Common myeloid progenitor, CD34-positive (primary cell): ENCODE measurements at places on chromosomes 3 and 15.
A peak's percentile ranks its signal among the peaks of the same experiment; 100 is the strongest.

DNA sequence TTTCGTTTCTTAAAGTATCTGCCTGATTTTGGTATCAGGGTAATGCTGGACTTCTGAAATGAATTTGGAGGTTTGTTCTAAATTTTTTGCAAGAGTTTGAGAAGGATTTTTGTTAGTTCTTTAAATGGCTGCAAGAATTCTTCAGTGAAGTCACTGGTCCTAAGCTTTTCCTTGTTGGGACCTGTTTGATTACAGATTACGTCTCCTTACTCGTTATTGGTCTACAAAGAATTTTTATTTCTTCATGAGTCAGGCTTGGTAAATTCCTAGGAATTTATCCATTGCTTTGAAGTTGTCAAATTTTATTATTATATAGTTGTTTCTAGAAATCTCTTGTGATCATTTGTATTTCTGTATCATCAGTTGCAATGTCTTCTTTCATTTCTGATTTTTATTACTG lies 196.0 kb downstream of the DPH6 start:
- no peak for DNase-seq

DNA sequence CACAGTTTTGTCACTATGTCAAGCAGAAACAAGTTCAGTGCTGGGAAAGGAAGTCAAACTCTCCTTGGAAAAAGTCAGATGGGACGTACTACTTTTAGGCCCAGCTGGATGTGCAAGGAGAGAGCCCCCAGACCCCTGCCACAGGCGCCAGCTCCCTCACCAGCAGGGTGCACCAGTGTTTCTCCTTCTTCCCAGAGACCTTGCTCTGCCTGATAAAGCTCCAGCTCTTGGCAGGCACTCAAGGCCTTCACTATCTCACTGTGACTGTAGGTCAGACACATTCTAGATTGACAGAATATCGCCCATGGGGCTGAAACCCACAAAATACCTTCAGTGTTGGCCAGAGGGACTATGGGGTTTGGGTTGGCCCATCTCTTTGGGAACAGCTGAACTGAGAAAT lies 54.8 kb upstream of the CHRNB4 start:
- DNase-seq: peak; percentile 16

DNA sequence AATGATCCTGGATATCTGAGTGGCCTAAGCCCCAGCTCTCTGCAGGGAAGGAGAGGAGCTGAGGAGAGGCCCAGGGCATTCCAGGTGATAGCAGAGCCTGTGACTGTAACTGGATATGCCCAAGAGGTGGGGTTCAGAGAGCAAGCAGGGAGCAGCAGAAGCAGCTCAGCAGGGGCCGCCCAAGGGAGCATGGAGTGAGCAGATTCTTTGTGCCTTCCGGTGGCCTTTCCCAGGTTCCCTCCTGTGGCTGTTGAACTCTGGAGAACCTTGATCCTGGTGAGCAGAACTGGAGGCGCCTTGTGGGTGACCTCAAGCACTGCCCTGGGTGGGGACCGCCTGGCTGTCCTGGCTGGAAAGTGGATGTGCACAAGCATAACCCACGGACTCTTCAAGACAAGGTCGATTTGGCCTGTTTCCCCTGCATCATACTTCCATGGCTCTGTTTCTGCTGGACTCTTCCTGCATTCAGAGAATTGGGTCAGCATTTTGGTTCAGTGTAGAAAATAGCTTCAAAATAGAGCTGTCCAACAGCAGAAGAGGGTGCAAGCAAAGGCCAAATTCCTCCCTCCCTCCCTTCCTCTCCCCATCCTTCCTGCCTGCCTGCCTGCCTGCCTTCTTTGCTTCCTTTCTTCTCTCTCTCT lies 76.1 kb downstream of the ARNT2 start:
- DNase-seq: no peak

DNA sequence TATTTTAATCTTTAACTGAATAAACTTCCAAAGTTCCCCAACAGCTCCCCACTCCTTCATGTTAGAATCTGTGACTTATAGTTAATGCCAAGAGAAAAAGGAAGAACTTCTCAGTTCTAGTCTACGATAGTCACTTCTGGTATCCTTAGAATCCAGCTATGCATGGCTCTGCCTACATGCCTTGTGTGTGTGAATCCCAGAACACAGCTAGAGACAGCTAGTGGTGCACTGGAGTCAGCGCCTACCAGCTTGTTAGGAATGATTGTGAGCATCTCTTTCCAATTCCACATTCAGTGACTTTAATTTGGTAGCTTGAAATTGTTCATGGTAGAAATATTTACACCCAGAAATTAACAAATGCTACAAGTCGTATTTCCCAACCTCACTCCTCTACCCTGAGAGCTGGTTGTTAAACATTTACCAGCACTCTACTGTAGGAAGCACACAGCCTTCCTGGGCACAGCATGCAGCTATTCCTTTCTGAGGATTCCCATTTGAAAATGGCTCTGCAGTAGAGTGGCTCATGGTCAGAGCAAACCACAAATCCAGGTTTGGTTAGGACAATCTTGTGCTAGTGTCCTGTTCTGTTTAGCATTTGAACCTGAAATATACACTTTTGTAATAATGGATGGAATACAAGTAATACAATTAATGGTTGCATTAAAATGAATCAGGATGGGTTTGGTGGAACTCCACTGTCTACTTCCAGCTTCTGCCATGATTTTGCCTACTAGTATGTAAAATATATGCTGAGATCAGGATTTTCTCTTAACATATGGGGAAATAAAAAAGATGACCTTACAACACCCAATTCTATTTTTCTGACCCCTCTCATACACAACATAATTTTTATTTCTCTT lies 371.0 kb upstream of the GBE1 start:
- DNase-seq: no peak

DNA sequence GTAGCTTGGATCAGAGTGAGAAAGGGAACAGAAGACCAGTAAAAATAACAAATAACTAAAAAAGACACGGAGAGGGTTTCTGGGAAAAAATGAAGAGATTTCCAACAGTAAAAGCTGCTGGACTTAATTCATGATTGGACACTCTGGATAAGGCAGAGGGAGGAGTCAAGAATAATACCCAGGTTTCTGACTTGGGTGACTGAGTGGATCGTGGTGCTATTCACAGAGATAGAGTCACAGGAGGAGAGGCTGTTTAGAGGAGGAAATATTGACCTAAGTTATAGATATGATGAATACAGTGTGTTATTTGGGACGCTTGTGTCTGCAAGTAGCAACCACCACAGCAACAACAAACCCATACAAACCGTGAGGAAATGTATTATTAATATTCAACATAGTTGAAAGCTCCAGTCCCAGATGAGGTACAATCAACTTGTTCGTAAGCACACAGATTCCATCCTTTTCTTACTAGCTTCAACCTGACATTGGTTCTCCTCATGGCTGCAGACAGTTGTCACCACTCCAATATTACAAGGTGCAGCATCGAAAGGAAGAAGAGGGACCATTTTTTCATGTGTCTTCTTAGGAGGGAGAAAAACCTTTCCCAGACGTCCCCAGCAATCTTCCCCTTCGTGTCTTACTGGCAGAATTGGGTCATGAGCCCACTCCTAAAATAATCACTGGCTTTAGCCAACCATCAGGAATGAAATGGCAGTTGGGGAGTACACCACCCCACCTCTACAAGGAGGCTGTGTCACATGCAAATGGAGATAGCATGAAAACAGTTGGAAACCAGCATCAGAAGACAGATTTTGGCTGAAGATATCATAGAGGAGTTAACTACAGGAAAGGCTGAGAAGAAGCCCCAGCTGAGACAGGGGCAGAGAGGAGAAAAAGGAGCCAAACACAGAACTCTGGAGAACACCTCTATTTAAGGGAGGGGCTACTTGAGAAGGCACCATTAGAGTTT lies 387.8 kb downstream of the SHQ1 start:
- DNase-seq: peak; percentile 48

DNA sequence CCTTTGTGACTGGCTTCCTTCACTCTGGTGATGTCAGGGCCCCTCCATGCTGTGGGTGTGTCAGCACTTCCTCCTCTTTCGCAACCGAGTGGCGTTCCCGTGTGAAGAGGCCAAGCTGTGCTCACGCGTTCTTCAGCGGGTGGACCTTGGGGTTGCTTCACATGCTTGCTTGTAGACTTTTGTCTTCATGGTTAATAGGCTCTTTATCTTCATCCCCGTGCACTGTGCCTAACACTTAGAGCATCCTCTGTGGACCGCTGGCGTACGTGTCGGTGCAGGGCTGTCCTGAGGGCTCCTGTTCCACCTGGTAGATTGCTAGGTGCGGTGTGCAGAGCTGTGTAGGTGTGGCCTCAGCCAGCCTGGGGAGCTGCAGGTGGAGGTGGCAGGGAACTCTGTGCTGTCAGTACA lies 182.3 kb downstream of the OR4M2 start:
- peak; percentile 65 for DNase-seq

GRCh38 chr3:37248164-37248563 lies 73.8 kb upstream of the LRRFIP2 start:
- no peak for DNase-seq

GRCh38 chr3:58630076-58630709 lies 36.4 kb downstream of the FAM3D start:
- DNase-seq: peak; percentile 67

GRCh38 chr3:162601101-162601670 lies 1104.6 kb downstream of the OTOL1 start:
- DNase-seq: no peak

- DNase-seq: no peak
These were observed 40.5 kb upstream of the VPS8 start for GRCh38 chr3:184771301-184772127.

GRCh38 chr15:85374831-85375230 lies 5.6 kb upstream of the AKAP13 start:
- DNase-seq: no peak

DNA sequence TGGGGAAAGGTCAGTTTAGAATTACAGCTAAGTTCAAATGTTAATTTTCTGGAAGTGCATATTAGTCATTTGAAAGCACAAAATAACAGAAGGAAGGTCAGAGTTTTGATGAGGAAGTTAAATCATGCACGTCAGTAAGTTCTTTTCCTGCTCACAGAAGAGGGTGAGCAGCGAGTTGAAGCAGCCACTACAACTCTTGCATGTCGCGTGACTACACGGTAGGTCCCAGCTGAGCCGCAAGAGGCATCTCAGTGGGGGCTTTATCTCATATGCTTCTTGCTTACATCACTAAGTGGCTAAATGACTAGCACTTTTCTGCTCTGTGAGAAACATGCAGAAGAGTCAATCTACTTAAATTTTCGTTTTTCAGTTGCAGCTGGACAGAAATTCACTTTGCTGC lies 21.3 kb upstream of the SEC62 start:
- peak; percentile 96 for DNase-seq

GRCh38 chr3:185253645-185254410 lies at the start of gene EHHADH:
TSS of gene EHHADH (minus strand) at chr3:185254049. CDS start at chr3:185254022, 27 bp downstream.
- peak; percentile 80 for DNase-seq

- DNase-seq: no peak
These were observed 129.7 kb upstream of the PRICKLE2 start for GRCh38 chr3:64354956-64355355.

DNA sequence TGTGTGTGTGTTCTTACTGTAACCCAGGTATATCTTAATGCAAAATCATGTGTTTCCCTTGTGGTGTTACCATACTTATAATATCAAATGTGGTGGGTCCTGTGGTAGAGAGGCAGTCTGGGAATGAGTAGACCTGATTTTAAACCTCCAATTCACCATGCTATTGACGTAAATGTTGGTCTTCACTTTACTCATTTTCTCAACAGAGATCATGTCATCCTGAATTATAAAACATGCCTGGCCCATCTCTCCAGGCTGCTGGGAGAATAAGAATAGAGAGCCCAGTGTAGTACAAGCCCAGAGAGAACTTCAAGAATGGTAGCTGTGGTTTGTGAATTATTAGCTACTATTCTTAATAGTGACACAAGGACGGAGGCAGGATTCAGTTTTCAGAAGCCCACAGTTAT lies 88.1 kb downstream of the MBNL1 start:
- no peak for DNase-seq

GRCh38 chr3:52507359-52507758 lies 12.2 kb downstream of the STAB1 start:
- no peak for DNase-seq

GRCh38 chr3:134621854-134622253 lies 29.0 kb downstream of the KY start:
- peak; percentile 88 for DNase-seq

- DNase-seq: no peak
These were observed 30.3 kb upstream of the HHATL start for GRCh38 chr3:42732829-42733459.

- DNase-seq: peak; percentile 61
These were observed 587 bp downstream of the PIGX start for GRCh38 chr3:196712514-196713413.

GRCh38 chr15:26790118-26790517 lies 17.3 kb upstream of the GABRB3 start:
- DNase-seq: no peak

DNA sequence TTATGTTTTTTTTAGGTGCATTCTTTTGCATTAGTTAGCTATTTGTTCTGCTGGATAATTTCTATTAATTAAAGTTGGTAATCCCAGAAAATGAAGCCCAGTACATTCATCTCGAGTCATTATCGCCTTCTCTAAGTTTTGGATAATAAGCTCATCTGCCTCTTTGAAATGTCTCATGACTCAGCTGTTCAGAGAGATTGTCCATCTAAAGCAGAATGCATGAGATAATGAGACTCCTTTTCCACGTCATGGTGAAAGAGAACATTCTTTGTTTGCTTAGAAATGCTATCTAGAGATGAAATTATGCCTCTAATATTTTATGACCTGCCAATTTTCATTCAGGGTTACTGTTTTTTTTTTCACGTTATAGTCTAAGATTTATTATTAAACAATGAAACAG lies 374.7 kb upstream of the GOLIM4 start:
- DNase-seq: no peak

DNA sequence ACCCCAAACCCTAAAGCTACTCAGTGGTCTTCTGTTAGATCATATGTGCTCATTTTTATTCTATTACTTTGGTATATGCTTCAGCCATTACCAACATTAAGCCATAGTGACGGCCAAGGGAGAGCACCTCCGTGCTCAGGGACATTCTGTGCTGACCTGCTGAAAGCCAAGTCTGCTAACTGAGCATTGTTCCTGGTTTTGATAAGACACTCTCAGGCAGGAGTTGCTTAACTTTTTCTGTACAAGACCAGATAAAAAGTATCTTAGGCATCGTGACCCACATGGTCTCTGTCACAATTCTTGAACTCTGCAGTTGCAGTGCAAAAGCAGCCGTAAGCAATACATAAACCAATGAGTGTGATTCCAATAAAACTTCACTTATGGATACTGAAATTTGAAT lies 100.6 kb downstream of the KLHL25 start:
- no peak for DNase-seq

DNA sequence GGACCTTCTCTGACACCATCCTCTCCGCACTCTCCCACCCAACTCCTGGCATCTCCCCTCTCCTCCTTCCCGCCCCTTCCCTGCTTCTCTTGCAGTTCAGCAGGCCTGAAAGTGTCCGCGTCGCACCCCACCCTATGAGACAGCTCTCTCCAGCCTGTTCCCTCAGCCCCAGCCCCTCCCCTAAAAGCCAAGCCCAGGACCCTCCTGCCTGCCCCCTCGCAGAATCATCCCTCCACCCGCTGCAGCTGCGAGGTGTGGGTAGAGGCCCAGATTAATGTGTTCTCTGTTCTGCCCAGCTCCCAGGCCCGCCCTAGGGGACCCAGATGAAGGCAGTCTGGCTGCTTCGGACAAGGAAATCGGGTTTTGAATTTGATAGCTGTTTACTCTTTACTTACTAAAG lies 410 bp downstream of the PRR23E start:
- no peak for DNase-seq

GRCh38 chr15:38864827-38865581 lies 300.4 kb upstream of the RASGRP1 start:
- no peak for DNase-seq
